Uterus (tissue), 4 donors: ENCODE measurements at places on chromosomes 1 and 21.

GRCh38 chr1:112335351-112335750 is 60.7 kb upstream of the CTTNBP2NL start:
- H3K36me3 ChIP-seq, result no peaks in the 10 kb centered on the region
- no peak overlapping the region for H3K4me3 ChIP-seq
- no peaks in the 10 kb centered on the region for H3K27me3 ChIP-seq
- DNase-seq, result no peak
- H3K27ac ChIP-seq, result no peak overlapping the region

GRCh38 chr1:38000529-38001455 is 4.5 kb downstream of the FHL3 start:
- DNase-seq, result peak; percentile 64
- H3K4me1 ChIP-seq, result peaks cover 41% of the 10 kb centered on the region
- no peak overlapping the region for H3K4me3 ChIP-seq
- peak overlapping the region; percentile 94 for H3K27ac ChIP-seq
- no peaks in the 10 kb centered on the region for H3K27me3 ChIP-seq

- H3K4me1 ChIP-seq, result no peaks in the 10 kb centered on the region
- DNase-seq, result no peak
- no peaks in the 10 kb centered on the region for H3K36me3 ChIP-seq
- H3K27ac ChIP-seq, result no peak overlapping the region
These were observed 22.4 kb downstream of the CHI3L2 start for GRCh38 chr1:111249960-111250359.

DNA sequence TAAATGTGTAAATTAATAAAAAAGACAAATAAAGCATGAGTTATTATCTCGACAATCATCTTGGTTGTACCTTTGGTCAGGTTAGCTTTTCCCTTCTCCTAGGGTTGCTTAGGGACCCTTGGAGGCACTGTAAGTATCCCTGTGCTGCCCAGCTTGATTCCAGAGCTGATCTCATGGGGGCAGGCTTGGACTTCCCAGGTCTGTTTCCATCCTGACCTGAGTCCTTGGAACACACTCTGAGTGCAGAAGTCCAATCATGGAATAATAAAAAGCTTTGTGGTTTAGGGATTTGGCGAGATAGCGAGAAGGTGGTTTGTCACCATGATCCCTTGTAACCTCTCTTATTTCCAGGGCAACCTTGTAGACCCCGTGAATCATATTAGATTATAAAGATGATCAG is 18.7 kb upstream of the PAPPA2 start:
- no peaks in the 10 kb centered on the region for H3K4me1 ChIP-seq
- H3K36me3 ChIP-seq, result no peaks in the 10 kb centered on the region
- H3K27me3 ChIP-seq, result no peaks in the 10 kb centered on the region
- H3K27ac ChIP-seq, result no peak overlapping the region
- H3K4me3 ChIP-seq, result no peak overlapping the region

DNA sequence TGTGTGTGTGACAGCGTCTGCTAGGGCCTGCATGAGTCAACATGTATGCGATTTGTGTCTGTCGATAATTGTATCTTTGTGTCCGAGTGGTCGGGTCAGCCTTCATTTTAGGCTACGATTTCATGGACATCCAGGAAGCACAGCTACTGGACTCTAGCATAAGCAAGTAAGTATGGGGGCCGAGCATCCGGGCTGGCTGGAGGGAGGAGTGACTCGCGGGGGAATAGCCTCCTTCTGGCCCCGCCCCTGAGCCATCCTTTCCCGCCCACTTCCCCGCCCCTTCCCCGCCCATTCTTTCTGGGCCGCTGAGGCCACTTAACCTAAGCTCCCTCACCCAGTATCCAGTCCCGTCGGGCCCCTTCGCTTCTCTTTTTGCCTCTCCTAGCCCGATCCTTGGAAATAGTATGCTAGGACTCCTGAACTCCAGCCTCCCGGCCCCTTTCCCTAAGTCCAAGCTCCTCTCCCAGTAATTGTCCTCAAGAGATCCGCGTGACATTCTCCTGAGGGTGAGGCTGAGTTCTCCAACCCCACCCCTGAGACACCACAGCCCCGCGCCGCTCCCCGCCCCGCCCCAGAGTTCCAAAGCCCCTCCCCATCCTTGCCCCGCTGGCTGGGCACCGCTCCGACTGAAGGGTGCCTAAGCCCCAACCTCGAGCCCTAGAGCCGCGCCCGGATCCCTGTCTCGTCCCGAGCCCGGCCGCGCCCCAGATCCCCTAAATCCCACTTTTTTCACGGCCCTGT is 1.2 kb downstream of the MAP3K6 start:
- no peaks in the 10 kb centered on the region for H3K36me3 ChIP-seq
- H3K27me3 ChIP-seq, result no peaks in the 10 kb centered on the region
- H3K27ac ChIP-seq, result peak overlapping the region; percentile 96
- peak overlapping the region; percentile 64 for H3K4me3 ChIP-seq
- peaks cover 22% of the 10 kb centered on the region for H3K4me1 ChIP-seq

DNA sequence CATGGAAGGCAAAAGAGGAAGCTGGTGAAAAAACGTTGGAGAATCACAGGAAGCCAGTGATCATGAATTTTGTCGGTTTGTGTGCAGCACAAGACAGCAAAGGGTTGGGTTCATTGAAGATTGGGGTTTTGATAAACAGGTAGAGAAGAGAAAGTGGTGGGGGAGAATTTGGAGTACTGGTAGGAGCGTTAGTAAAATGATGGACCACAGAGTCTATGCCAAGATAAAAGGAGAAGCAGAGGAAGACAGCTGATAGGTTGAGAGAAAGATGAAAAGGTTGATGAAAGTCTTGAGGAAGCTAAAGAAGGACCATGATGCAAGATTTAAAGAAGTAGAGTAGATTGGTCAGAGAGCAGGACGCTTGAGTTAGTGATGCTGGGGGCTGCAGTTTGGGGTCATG is 156.8 kb upstream of the POU3F1 start:
- H3K4me3 ChIP-seq, result no peak overlapping the region
- no peaks in the 10 kb centered on the region for H3K27me3 ChIP-seq
- DNase-seq, result no peak
- H3K27ac ChIP-seq, result no peak overlapping the region

GRCh38 chr21:41342035-41342434 is 19.8 kb upstream of the MX2 start:
- H3K27ac ChIP-seq, result no peak overlapping the region
- H3K4me3 ChIP-seq, result no peak overlapping the region
- no peaks in the 10 kb centered on the region for H3K27me3 ChIP-seq
- no peaks in the 10 kb centered on the region for H3K36me3 ChIP-seq

- H3K4me1 ChIP-seq, result no peaks in the 10 kb centered on the region
- no peaks in the 10 kb centered on the region for H3K36me3 ChIP-seq
- no peak for DNase-seq
- no peak overlapping the region for H3K27ac ChIP-seq
- no peak overlapping the region for H3K4me3 ChIP-seq
- no peaks in the 10 kb centered on the region for H3K27me3 ChIP-seq
These were observed 40.9 kb downstream of the ATP6V1G3 start for GRCh38 chr1:198499588-198499987.

GRCh38 chr1:212311836-212312497 is 26.8 kb downstream of the PPP2R5A start:
- no peak overlapping the region for H3K4me3 ChIP-seq
- no peaks in the 10 kb centered on the region for H3K27me3 ChIP-seq
- H3K27ac ChIP-seq, result no peak overlapping the region
- H3K4me1 ChIP-seq, result no peaks in the 10 kb centered on the region
- H3K36me3 ChIP-seq, result no peaks in the 10 kb centered on the region
- no peak for DNase-seq

GRCh38 chr1:98688110-98688739 is 26.7 kb downstream of the SNX7 start:
- DNase-seq, result no peak
- no peaks in the 10 kb centered on the region for H3K36me3 ChIP-seq
- no peak overlapping the region for H3K27ac ChIP-seq
- H3K27me3 ChIP-seq, result no peaks in the 10 kb centered on the region
- H3K4me3 ChIP-seq, result no peak overlapping the region
- H3K4me1 ChIP-seq, result no peaks in the 10 kb centered on the region

DNA sequence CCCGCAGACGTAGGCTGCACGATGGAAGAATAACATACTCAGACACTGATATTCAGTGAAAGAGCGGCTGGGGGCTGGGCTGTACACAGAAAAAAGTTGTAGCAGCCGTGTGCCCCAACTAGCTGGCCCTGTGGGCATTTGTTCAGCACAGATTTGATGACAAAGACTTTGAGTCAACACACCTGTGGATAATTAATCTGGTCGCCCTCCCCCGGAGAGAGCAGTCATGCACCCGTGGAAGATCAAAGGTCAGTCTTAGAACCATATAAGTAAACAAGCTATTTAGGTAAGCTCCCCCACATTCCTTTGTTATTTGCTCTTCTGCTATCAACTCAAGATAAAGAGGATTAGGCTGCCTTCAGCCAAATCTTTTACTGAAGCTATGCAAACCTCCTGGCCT is 148.4 kb upstream of the HMCN1 start:
- H3K27ac ChIP-seq, result no peak overlapping the region
- no peak overlapping the region for H3K4me3 ChIP-seq
- no peaks in the 10 kb centered on the region for H3K36me3 ChIP-seq
- no peaks in the 10 kb centered on the region for H3K4me1 ChIP-seq
- no peaks in the 10 kb centered on the region for H3K27me3 ChIP-seq

GRCh38 chr1:28803051-28803450 is 8.9 kb upstream of the OPRD1 start:
- H3K27ac ChIP-seq, result no peak overlapping the region
- H3K4me3 ChIP-seq, result no peak overlapping the region
- DNase-seq, result no peak
